ENCODE measurements at places on chromosomes 7 and 10.

GRCh38 chr7:14842523-14842922 is 60.0 kb downstream of the DGKB start:
- H3K4me1 ChIP-seq: no peaks in the 10 kb centered on the region
- H3K4me3 ChIP-seq: no peak overlapping the region
- no peak overlapping the region for H3K27ac ChIP-seq
- no peaks in the 10 kb centered on the region for H3K36me3 ChIP-seq

GRCh38 chr10:70892631-70893030 is 4.3 kb upstream of the PCBD1 start:
- peaks cover 8% of the 10 kb centered on the region for H3K27me3 ChIP-seq
- DNase-seq: no peak
- no peaks in the 10 kb centered on the region for H3K36me3 ChIP-seq
- H3K4me1 ChIP-seq: peaks cover 10% of the 10 kb centered on the region

GRCh38 chr10:78464856-78465267 is 431.2 kb downstream of the RPS24 start:
- no peaks in the 10 kb centered on the region for H3K4me1 ChIP-seq
- H3K4me3 ChIP-seq: no peak overlapping the region
- DNase-seq: no peak
- H3K27ac ChIP-seq: no peak overlapping the region
- H3K27me3 ChIP-seq: no peaks in the 10 kb centered on the region

- H3K36me3 ChIP-seq: no peaks in the 10 kb centered on the region
- no peak overlapping the region for H3K27ac ChIP-seq
- no peaks in the 10 kb centered on the region for H3K4me1 ChIP-seq
- no peak overlapping the region for H3K4me3 ChIP-seq
- H3K27me3 ChIP-seq: peaks cover 14% of the 10 kb centered on the region
Measured at GRCh38 chr10:80691441-80691840, 153.7 kb downstream of the SH2D4B start.

DNA sequence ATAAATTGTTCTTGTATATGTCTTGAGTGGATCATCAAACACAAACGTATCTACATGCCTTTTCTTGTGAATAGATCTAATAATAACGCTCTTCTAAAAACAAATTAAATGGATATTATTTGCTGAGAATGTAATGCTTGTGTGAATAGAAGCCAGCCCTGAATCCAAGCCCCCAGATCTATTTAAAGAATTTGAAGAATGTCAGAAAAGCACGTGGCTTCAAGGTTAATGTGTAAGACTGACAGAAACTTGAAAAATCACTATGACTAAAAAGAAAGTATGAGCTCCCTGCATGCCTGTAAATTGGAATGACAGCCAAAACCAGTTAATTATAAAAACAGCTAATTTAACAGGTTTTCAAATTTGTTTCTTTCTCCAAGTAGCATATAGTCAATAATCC is 43.2 kb upstream of the ATRNL1 start:
- no peaks in the 10 kb centered on the region for H3K36me3 ChIP-seq
- no peak for DNase-seq
- H3K27me3 ChIP-seq: peaks cover 6% of the 10 kb centered on the region
- no peak overlapping the region for H3K27ac ChIP-seq
- no peak overlapping the region for H3K4me3 ChIP-seq

GRCh38 chr7:12289996-12290395 is 78.9 kb downstream of the TMEM106B start:
- no peak overlapping the region for H3K4me3 ChIP-seq
- DNase-seq: no peak

DNA sequence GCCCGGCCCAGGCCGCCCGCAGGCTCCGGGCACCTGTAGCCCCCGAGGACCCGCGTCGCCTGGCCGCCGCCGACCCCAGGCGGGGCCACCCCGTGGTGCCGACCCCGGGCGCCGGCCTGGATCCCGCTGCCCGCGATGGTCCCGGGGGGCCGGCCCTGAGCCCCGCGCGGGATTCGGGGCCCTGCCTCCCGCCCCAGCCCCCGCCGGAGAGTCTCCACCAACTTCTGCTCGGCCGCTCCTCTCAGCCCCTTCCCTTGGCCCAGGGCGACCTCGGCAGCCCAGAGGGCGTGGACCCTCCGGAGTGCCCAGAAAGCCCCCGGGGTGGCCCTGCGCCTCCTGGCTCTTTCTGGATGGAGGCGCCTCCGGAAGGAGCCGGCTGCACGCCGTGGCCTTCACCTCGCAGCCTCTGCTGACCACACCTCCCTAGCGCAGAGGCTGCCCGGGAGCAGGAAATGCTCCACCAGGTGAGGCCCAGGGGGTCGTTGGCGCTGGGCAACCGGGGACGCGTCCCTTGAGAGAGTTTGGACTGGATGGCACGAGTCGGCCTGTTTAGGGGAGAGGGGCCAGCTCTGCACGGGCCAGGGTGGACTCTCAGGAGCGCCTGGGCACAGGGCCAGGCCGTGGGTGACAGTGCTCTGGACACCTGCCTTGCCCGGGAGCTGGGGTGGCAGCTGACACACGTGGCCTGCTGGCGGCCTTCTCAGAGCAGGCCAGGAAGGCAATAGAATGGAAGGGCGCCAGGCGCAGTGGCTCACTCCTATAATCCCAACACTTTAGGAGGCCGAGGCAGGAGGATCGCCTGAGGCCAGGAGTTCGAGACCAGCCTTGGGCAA is 529 bp downstream of the ZNF853 start:
- H3K27me3 ChIP-seq: peaks cover 37% of the 10 kb centered on the region
- peaks cover 11% of the 10 kb centered on the region for H3K4me1 ChIP-seq
- no peak for DNase-seq
- H3K4me3 ChIP-seq: peak overlapping the region; percentile 33

All from activated T-helper 1 cell treated with anti-CD3 and anti-CD28 coated beads, Interleukin-12 subunit alpha, Interleukin-12 subunit beta, Interleukin-2, Interleukin-4 antibody, amounts not matched to agents 30 ng/mL and 10 ng/mL and 1 ng/mL, durations not matched to agents 14 hours and 24 hours and 36 hours (primary cell).